ENCODE measurements at places on chromosomes 11 and 22.

GRCh38 chr11:19598456-19598855 lies 114.2 kb upstream of the NAV2 start:
- no peak for DNase-seq

DNA sequence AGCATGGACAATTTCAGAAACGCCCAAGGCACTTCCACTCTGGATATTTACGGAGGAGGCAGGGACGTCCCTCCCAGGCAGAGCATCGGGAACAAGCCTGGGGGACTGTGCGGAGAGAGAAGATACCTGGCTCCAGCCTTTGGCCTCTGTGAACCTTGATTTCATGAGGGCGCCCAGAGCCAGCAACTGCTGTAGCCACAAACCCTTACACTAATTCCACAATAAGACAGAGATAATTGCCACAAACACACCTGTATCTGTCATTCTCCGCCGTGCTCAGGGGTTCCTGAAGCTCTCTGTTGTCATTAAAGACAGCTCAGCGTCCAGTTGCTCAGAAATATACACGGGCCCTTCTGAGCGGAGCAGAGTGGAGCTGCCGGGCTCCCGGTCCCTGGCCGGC lies 1292.1 kb downstream of the TBC1D22A start:
- DNase-seq = no peak

DNA sequence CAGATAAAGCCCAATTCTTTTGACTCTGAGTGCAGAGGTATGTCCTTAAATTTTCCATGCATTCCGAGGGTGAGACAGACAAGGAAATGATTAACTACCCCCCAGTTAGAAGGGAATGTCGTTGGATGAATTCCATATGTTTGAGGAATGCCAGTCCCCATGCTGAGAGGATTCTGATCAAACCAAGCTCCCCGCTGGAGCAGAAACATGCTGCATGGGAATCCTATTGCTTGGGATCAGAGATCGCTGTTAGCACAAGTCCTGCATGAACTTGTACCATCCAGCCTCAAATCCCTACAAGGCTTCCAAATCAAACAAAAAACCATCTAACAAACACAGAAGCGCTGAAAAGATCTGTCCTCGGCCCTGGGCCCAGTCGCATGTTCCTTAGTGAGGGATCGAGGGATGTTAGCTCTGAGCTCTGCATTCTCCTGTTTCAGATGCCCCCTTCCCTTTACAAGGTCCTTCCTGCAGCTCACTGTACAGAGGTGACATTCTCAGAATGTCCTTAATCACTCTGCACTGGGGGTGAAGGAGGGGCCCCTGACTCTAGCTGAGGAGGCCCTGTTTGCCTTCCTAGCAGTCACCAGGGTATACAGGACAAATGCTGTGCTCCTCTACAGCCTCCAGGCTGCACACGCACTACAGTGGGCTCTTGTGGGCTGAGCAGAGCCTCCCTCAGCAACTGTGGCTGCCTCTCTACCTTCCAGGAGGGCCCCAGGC lies 353.4 kb downstream of the TENM4 start:
- peak; percentile 85 for DNase-seq

DNA sequence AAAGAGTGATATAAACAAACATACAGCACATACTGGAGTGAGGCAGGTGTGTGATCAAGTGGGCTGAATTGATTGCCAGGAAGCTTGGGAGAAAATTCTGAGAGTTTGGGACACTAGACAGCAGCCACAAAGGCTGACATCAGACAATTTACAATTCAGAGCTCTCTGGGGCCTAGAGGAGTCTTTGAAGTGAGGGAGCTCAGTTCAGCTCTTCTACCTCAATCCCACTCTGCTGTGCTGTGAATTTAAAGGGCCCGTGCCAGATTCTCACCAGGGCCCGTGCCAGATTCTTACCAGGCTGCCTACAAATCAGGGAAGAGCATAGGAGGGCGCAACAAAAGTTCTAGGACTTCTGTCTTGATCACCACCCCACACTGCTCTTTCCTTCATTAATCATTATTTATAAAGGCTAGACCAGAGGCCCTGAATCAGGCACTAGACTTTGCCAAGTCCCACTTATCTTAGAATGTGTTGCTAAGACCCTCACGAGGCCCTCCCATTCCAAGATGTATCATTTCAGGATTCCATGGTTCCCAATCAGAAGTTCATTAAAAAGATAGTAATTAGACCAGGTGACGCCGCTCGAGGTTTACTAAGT lies 112.4 kb downstream of the KIRREL3 start:
- no peak for DNase-seq

GRCh38 chr11:117026593-117027330 lies 71.5 kb downstream of the SIK3 start:
- peak; percentile 67 for DNase-seq

DNA sequence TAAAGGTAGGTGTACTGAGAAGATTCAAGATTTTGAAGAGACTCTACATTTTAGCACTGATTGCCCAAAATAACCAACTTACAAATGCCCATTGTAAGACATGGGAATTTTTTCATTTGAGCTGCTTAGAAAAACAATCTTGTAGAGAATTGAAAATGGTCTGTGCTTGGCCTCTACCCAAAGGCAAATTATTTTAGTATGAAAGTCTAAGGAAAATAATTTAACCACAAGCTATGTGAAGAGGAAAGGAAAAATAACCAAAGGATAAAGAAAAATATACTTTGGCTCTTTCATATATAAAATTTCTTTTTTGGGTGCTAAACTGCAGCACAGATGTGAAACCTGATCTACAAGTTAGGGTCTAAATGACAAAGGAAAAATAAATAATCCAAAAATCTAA lies 54.9 kb downstream of the ME3 start:
- DNase-seq = peak; percentile 43

GRCh38 chr22:33535937-33536875 lies 384.1 kb downstream of the LARGE1 start:
- no peak for DNase-seq

- no peak for DNase-seq
Observed at GRCh38 chr11:70281156-70281609, 10.7 kb downstream of the PPFIA1 start.

DNA sequence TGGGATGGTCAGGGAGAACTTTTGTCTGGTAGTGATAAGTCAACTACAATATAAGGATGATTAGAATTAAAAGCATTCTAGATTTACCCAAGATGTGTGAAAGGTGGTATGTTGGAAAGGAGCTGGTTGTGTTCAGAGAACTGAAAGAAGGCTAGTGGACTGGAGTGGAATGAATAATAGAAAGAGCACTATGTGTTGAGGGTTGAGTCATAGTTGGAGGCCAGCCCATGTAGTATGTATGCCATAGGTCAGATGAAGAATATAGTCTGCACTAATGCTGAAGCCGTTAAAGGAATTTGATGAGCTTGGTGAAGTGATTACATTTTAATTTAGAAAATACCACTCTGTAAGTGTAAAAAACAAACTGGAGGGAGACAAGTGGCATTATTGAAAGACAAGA lies 514.1 kb downstream of the CNTN5 start:
- DNase-seq = no peak

GRCh38 chr11:69773626-69774353 lies 1.4 kb downstream of the FGF4 start:
- no peak for DNase-seq

GRCh38 chr11:43747130-43747802 lies 66.7 kb downstream of the HSD17B12 start:
- DNase-seq = no peak
